Endothelial cell (in vitro differentiated cells): ENCODE measurements at places on chromosomes 7 and 10. TPM values are rescaled to one million over a fixed set of nuclear protein-coding genes. Genes with fewer than 3 reads are reported as not detected.

The CYP3A4 gene
- not detected for total RNA-seq

The GIMAP2 gene
- total RNA-seq = 1.9 TPM

The PRKCQ gene
- total RNA-seq = 24.0 TPM

The TCF7L2 gene
- 49.3 TPM for total RNA-seq

The HECTD2 gene
- 17.4 TPM for total RNA-seq

The NME8 gene
- not detected for total RNA-seq

The DMBT1 gene
- 0.49 TPM for total RNA-seq

The PDE1C gene
- total RNA-seq = 2.9 TPM

The ZNF853 gene
- 7.9 TPM for total RNA-seq

The ZNF487 gene
- 3.3 TPM for total RNA-seq

GRCh38 chr7:55517191-55517633, 55.1 kb downstream of the VOPP1 start:
- H3K4me3 ChIP-seq = no peak overlapping the region
- H3K4me1 ChIP-seq = peaks cover 18% of the 10 kb centered on the region
- peaks cover 6% of the 10 kb centered on the region for H3K27me3 ChIP-seq
- H3K36me3 ChIP-seq = peaks cover 20% of the 10 kb centered on the region
- no peak for DNase-seq
- H3K27ac ChIP-seq = no peak overlapping the region

DNA sequence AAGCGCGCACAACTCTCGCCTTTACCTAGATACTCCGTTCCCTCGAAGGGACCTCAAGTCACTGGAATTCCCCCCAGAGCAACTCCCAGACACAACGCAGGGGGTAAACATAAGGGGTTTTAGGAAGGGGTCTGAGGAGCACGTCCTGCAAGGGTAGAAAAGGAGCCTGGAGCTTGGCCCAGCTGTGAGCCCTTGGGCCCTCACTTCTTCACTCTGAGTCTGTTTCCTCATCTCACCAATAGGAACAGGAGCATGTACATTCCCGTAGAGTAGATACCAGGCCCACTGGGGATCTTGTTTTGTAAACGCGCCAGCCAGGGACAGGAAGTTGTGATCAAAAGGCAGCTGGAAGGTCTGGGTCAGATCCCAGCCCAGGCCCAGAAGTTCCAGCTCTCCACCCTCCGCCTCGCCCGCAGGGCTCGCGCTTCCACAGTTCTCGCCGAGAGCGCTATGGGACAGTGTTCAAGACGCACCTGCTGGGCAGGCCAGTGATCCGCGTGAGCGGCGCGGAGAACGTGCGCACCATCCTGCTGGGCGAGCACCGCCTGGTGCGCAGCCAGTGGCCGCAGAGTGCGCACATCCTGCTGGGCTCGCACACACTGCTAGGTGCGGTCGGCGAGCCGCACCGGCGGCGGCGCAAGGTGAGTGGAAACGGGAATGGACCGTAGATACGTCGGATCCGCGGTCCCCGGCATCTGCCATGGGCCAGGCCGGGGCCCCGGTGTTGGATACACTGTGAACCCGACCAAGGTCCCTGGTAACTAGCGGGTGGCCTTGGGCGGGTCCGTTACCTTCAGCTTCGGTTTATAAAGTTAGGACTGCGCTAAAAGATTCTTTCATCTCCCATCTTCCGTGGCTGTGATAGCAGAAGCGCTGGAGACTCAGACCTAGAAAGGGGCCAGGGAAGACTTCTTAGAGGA, 1.3 kb downstream of the CYP26C1 start:
- peak overlapping the region; percentile 71 for H3K4me3 ChIP-seq
- peaks cover 35% of the 10 kb centered on the region for H3K36me3 ChIP-seq
- H3K4me1 ChIP-seq = peaks cover 16% of the 10 kb centered on the region
- peaks cover 38% of the 10 kb centered on the region for H3K27me3 ChIP-seq

- H3K4me1 ChIP-seq = peaks cover 16% of the 10 kb centered on the region
- DNase-seq = no peak
- H3K36me3 ChIP-seq = no peaks in the 10 kb centered on the region
- peaks cover 20% of the 10 kb centered on the region for H3K27me3 ChIP-seq
- no peak overlapping the region for H3K4me3 ChIP-seq
- H3K27ac ChIP-seq = no peak overlapping the region
Measured at GRCh38 chr7:142795339-142795863, 24.6 kb downstream of the PRSS2 start.

GRCh38 chr10:129233351-129234148, 233.5 kb upstream of the MGMT start:
- no peak overlapping the region for H3K27ac ChIP-seq
- no peak for DNase-seq
- H3K36me3 ChIP-seq = no peaks in the 10 kb centered on the region
- H3K27me3 ChIP-seq = no peaks in the 10 kb centered on the region
- H3K4me3 ChIP-seq = no peak overlapping the region

- DNase-seq = no peak
- H3K4me1 ChIP-seq = peaks cover 83% of the 10 kb centered on the region
- H3K4me3 ChIP-seq = peak overlapping the region; percentile 48
- peak overlapping the region; percentile 93 for H3K27ac ChIP-seq
- H3K27me3 ChIP-seq = peaks cover 3% of the 10 kb centered on the region
Measured at GRCh38 chr7:37353949-37354655, 94.6 kb downstream of the ELMO1 start.

GRCh38 chr7:50660830-50661175, 95.6 kb upstream of the DDC start:
- peaks cover 45% of the 10 kb centered on the region for H3K36me3 ChIP-seq
- DNase-seq = no peak
- no peak overlapping the region for H3K4me3 ChIP-seq
- H3K27me3 ChIP-seq = peaks cover 6% of the 10 kb centered on the region

DNA sequence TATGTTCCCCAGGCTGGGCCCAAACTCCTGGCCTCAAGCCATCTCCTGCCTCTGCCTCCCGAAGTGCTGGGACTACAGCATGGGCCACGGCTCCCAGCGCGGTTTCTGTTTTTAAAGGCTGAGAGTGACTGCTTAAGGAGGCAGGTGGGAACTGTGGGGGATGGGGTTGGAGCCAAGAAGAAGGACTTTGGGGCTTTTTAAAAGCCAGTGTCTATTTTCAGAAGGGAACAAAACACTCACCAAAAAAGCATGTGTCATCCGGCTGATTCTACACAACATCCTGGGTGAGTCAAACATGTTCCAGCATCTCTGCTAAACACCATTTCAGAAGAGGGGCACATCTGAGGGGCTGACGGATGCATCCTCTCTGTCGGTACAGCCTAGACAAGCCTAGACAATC, 824.5 kb downstream of the TYW1 start:
- peaks cover 4% of the 10 kb centered on the region for H3K27me3 ChIP-seq
- no peaks in the 10 kb centered on the region for H3K4me1 ChIP-seq
- peaks cover 15% of the 10 kb centered on the region for H3K36me3 ChIP-seq
- H3K4me3 ChIP-seq = no peak overlapping the region

GRCh38 chr7:28329661-28330363, 82.5 kb upstream of the CREB5 start:
- H3K36me3 ChIP-seq = no peaks in the 10 kb centered on the region
- H3K27ac ChIP-seq = no peak overlapping the region
- DNase-seq = no peak
- no peak overlapping the region for H3K4me3 ChIP-seq
- H3K27me3 ChIP-seq = no peaks in the 10 kb centered on the region
- no peaks in the 10 kb centered on the region for H3K4me1 ChIP-seq

- peaks cover 9% of the 10 kb centered on the region for H3K4me1 ChIP-seq
- peaks cover 10% of the 10 kb centered on the region for H3K36me3 ChIP-seq
- no peak for DNase-seq
- H3K4me3 ChIP-seq = peak overlapping the region; percentile 28
- H3K27me3 ChIP-seq = no peaks in the 10 kb centered on the region
- H3K27ac ChIP-seq = no peak overlapping the region
Measured at GRCh38 chr10:7251696-7252465, 159.0 kb downstream of the SFMBT2 start.

- H3K4me1 ChIP-seq = peaks cover 25% of the 10 kb centered on the region
- H3K36me3 ChIP-seq = peaks cover 30% of the 10 kb centered on the region
- no peak overlapping the region for H3K4me3 ChIP-seq
- H3K27ac ChIP-seq = peak overlapping the region; percentile 84
Measured at GRCh38 chr7:6438427-6438826, 9.3 kb downstream of the DAGLB start.

DNA sequence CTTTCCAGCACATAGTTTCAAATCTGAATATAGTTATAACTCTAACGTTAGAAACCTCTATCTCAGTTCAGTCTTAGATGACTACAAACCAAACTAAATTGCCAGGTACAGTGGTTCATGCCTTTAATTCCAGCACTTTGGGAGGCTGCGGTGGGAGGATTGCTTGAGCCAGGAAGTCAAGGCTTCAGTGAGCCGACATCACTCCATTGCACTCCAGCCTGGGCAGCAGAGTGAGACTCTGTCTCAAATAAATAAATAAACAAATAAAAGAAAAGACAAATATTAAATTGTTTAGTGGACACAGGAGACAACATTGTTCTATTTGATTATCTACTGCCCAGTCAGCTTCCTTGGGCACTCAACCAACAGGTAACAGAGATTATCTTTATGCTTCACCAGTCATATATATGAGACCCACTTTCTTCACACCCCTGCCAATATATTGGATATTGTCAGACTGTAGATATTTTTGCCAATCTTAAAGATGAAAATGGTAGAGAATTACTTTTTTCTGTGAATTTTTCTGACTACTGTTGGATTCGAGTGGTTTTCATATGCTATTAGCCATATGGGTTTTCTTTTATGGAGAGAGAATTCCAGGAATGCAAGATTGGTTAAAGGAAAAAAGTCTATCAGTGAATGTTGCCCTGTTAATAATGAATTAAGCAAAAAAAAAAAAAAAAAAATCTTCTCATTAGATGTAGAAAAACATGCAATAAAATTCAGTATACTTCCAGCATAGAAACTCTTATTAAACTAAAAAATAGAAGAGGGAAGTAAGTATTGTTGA, 16.0 kb downstream of the HDAC9 start:
- no peaks in the 10 kb centered on the region for H3K27me3 ChIP-seq
- no peaks in the 10 kb centered on the region for H3K36me3 ChIP-seq
- H3K4me1 ChIP-seq = peaks cover 10% of the 10 kb centered on the region
- H3K27ac ChIP-seq = no peak overlapping the region
- H3K4me3 ChIP-seq = no peak overlapping the region

GRCh38 chr10:52216852-52217251, 97.2 kb upstream of the DKK1 start:
- H3K36me3 ChIP-seq = no peaks in the 10 kb centered on the region
- H3K4me3 ChIP-seq = no peak overlapping the region
- peaks cover 31% of the 10 kb centered on the region for H3K4me1 ChIP-seq
- H3K27ac ChIP-seq = peak overlapping the region; percentile 78
- no peaks in the 10 kb centered on the region for H3K27me3 ChIP-seq

- H3K27me3 ChIP-seq = peaks cover 3% of the 10 kb centered on the region
- H3K4me1 ChIP-seq = peaks cover 15% of the 10 kb centered on the region
- peaks cover 26% of the 10 kb centered on the region for H3K36me3 ChIP-seq
- no peak for DNase-seq
- H3K27ac ChIP-seq = no peak overlapping the region
- no peak overlapping the region for H3K4me3 ChIP-seq
Measured at GRCh38 chr7:77619314-77619713, 76.9 kb upstream of the RSBN1L start.

DNA sequence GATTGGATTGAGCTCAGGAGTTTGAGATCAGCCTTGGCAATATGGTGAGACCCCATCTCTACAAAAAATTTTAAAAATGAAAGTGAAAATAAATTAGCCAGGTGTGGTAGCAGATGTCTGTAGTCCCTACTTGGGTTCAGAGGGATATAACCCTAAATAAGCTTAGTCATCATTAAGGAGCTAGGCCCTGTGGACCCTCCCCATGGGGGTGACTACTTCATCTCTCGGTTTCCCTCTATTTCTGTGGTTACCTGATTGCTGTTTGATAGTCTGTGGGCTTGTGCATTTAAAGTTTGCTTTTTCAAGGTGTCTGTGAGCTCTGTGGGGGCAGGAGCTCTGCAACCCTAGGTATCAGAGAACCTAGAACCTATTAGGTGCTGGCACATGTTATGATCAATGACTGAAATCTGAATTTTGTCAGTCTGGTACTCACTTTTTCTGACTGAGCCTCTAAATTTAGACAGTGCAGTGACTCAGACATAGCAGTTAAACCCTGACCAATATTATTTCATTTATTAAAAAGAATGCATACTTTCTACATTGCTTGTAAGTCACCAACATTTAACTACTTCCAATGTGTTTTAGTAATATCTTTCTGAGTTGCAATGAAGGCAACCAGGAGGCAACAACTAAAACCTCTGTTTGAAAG, 8.1 kb upstream of the CUZD1 start:
- no peak overlapping the region for H3K4me3 ChIP-seq
- no peaks in the 10 kb centered on the region for H3K27me3 ChIP-seq
- H3K36me3 ChIP-seq = peaks cover 3% of the 10 kb centered on the region

- H3K36me3 ChIP-seq = peaks cover 20% of the 10 kb centered on the region
- peaks cover 11% of the 10 kb centered on the region for H3K4me1 ChIP-seq
- peak overlapping the region; percentile 43 for H3K4me3 ChIP-seq
- peaks cover 11% of the 10 kb centered on the region for H3K27me3 ChIP-seq
- no peak for DNase-seq
Measured at GRCh38 chr7:150329331-150330120, 6.2 kb upstream of the ACTR3C start.

GRCh38 chr10:86357041-86357440, 9.6 kb downstream of the GRID1 start:
- no peaks in the 10 kb centered on the region for H3K4me1 ChIP-seq
- no peaks in the 10 kb centered on the region for H3K36me3 ChIP-seq
- H3K4me3 ChIP-seq = no peak overlapping the region

- no peaks in the 10 kb centered on the region for H3K27me3 ChIP-seq
- DNase-seq = no peak
- peaks cover 3% of the 10 kb centered on the region for H3K36me3 ChIP-seq
- H3K4me1 ChIP-seq = peaks cover 4% of the 10 kb centered on the region
- H3K27ac ChIP-seq = no peak overlapping the region
Measured at GRCh38 chr10:114694062-114694461, 36.0 kb upstream of the ABLIM1 start.

GRCh38 chr7:154789404-154789803, 213.5 kb downstream of the PAXIP1 start:
- peak; percentile 55 for DNase-seq
- no peaks in the 10 kb centered on the region for H3K4me1 ChIP-seq
- peaks cover 2% of the 10 kb centered on the region for H3K27me3 ChIP-seq
- H3K4me3 ChIP-seq = no peak overlapping the region
- no peaks in the 10 kb centered on the region for H3K36me3 ChIP-seq

DNA sequence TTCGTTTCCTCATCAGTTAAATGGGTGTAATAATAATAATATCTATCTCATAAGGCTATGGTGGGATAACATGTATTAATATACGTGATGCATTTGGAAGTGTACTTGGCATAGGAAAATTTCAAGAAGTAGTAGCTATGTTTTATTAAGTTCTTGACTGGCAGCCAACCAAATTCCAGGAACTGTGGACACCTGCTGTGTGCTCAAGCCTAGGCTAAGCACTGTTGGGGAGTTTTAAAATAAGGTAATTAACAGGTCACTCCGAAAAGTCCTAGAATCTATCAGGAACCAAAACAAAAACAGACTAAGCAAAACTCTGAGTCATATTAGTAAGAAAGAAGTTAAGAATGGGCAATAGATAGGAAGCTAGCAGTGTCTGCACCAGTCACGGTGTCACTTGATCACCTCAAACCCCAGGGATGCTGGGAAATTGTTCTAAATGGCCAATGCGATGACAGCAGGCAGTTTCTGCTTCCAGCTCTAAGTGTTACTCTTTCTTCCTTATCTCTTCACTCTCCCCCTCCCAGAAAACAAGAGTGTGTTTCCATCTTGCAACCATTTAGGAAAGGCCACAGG, 92.0 kb upstream of the GDF10 start:
- no peaks in the 10 kb centered on the region for H3K27me3 ChIP-seq
- no peak overlapping the region for H3K27ac ChIP-seq
- H3K36me3 ChIP-seq = no peaks in the 10 kb centered on the region
- H3K4me1 ChIP-seq = no peaks in the 10 kb centered on the region
- no peak overlapping the region for H3K4me3 ChIP-seq
- DNase-seq = no peak
